ENCODE measurements at places on chromosomes 5 and 9.

GRCh38 chr9:31912636-31913035, 471.8 kb upstream of the ACO1 start:
- no peak for DNase-seq

DNA sequence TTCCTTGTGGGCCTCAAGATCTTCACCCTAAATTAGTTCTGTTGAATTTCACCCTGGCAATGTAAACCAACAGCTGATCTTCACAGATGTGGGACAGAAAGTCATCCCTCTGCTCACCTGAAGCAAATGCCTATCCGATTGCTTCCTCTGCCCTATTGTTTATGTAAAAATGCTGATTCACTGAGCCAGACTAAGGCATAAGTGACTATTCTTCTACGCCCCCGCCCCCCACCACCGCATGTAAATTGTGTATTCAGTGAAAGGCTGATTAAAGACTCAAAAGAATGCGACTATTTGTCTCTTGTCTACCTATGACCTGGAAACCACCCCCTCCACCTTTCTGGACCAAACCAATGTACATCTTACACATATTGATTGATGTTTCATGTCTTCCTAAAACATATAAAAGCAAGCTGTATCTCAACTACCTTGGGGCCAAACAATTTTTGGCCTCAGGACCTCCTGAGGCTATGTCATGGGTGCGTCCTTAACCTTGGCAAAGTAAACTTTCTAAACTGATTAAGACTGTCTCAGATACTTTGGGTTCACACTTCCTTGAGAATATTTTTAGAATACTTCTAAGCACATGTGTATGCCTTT, 129.7 kb upstream of the BOD1 start:
- DNase-seq = no peak

GRCh38 chr5:177469750-177470525, 3.5 kb downstream of the DBN1 start:
- no peak for DNase-seq

GRCh38 chr9:138060365-138060764, 182.8 kb downstream of the CACNA1B start:
- DNase-seq = no peak
